Stimulated activated CD8-positive, alpha-beta memory T cell treated with anti-CD3 and anti-CD28 coated beads, Interleukin-15, amount 100 ng/mL, for 1 hour (primary cell): ENCODE measurements at places on chromosomes 2 and 18.

GRCh38 chr2:188132385-188132784 lies 159.3 kb upstream of the GULP1 start:
- no peak for DNase-seq

GRCh38 chr18:23627321-23627720 lies 35.4 kb downstream of the ANKRD29 start:
- DNase-seq = no peak

DNA sequence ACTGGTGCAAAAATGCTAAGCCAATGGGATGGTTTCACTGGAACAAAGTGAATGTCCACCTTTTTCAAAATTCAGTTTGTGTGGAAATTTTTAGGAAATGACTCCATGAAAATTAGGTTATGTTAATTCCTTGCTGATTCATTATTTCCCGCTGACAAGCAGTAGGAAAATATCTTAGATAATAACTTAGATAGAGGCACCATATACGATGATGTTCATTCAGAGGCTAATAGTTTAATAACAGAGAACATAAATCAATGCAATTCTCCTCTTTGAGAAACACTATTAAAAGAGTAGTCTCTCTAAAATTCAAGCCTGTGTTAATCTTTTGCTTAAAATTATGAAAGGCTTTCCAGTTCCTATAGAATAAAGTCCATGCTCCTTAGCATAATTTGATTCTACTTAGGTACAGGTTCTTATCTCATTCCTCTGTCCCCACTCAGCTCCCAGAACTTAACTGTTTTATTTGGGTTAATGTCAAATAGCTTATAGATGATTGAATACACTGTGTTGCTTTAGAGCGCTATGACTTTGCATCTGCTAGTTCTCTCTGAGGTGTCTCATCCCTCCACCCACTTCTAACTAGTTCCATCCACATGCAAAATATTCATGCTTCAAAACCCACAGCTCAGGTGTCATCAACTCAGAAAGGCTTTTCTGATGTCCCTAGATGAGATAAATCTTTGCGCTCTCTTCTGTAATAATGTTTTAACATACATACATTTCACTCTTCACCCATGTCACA lies 503.6 kb downstream of the ERBB4 start:
- no peak for DNase-seq

- no peak for DNase-seq
These were observed 457.7 kb downstream of the CBLN2 start for GRCh38 chr18:72086421-72086820.

DNA sequence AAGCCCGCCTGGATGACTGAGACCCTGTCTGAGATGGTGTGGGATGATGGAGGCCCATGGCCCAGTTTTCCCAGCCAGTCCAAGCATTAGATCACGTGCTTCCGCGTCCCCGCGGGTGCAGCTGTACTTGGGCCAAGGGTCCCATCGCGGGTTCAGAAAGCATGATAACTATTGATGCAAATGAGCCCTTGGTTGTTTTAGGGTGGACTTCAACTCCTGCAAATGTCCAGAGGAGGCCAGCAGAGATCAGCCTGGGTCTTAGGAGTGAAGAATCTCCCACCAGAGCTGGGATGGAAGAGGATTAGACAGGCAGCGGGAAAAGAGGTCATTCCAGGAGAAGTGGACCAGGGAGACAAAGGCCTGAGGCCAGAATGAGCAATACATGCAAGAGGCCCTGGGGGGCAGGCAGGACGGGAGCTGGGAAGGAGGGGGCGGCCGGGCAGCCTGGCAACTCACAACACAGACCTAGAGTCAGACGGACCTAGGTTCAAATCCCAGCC lies 89.9 kb upstream of the TMEM247 start:
- no peak for DNase-seq

- no peak for DNase-seq
These were observed 4.3 kb upstream of the EFHD1 start for GRCh38 chr2:232629129-232629475.

GRCh38 chr2:197256021-197256420 lies 54.6 kb downstream of the ANKRD44 start:
- no peak for DNase-seq

- DNase-seq = no peak
These were observed 9.3 kb downstream of the TMEM182 start for GRCh38 chr2:102771114-102771513.
